Activated CD8-positive, alpha-beta memory T cell treated with anti-CD3 and anti-CD28 coated beads, Interleukin-2, amount 50 U/mL, for 4 hours (primary cell): ENCODE measurements at places on chromosomes 1 and 21.

DNA sequence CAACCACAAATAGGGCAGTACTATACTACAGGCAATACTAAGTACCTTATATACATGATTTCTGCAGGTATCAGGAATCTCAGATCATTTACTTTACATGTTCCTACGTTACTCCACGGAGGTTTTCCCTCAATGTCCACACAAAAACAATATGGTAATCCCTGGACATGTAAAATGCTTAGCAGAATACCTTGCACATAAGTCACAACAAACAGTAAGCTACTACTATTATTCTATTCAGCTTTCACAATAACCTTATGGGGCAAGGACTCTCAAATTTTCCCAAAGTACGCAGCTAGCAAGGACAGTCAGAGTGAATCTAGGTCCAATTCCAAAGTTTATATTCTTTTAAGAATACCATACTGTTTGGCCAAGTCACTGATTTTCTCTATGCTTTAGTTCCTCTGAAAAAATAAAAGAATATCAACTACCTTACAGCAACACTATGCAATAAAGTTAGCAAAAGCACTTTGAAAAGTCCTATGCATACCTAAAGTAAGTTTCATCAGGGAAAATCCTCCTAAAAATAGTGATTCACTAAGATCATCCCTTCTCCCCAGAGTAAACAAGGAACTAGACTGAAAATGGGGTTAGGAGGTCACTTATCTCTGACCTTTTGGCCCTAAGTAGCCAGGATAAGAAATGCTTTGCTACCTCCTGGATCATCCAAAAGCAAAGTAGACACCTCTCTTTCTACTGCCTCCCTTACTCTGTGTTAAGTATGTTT is 67.4 kb downstream of the LUZP1 start:
- DNase-seq = no peak

- DNase-seq = no peak
Observed at GRCh38 chr1:221515496-221515895, 226.4 kb downstream of the DUSP10 start.

- no peak for DNase-seq
Observed at GRCh38 chr1:23563755-23564374, 4.6 kb upstream of the ID3 start.

- DNase-seq = no peak
Observed at GRCh38 chr1:59814901-59815825, at the start of gene HOOK1. TSS of gene HOOK1 (plus strand) at chr1:59814949. CDS start at chr1:59815118, 169 bp downstream.

DNA sequence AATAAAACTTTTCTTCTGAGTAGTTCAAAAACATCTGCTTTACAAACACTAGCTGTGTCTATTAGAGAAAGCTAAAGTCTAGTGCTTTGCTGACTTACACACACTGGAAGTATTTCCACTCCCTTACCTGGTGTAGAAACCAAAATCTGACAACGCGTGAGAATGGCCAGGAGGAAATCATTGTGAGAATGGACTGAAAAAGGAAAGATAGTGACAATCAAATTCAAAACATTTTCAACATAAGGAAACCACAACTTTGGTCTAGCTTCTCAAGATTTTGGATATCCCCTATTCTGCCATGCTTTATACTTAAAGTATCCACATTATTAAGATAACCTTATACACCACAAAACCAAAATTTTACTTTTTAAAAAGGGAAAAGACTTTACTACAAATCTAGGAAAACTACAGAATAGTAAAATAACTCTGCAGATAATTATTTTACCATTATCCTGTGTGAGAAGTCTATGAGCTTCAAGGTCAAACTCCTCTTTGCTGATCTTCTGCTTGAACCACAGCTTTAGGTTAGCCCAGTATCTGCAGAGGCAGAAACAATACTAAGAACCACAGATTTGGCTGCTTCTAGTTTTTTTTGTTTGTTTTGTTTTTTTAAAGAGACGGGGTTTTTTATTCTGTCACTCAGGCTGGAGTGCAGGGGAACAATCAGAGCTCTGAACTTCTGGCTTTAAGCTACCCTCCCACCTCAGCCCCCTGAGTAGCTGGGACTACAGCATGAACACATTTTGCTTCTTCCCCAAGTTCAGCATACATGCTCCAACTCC is 6.6 kb downstream of the TADA1 start:
- no peak for DNase-seq

DNA sequence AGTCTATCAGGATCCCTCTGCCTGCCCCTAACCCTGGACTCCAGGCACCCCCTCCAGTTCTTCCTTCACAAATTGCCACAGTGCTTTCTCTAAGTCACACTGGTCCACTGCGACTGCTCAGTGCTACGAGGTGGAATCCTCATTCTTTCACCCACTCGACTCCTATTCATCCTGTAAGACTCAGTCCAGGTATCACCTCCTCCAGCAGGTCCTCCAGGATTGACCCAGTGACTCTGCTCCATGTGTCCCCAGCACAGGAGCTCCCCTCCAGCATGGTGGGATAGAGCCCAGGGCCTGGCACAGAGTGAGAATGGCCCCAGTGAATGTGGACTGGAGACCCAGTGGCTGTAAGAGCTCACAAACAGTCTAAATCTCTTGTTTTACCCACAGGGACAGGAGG is 45.5 kb upstream of the WNT4 start:
- no peak for DNase-seq

DNA sequence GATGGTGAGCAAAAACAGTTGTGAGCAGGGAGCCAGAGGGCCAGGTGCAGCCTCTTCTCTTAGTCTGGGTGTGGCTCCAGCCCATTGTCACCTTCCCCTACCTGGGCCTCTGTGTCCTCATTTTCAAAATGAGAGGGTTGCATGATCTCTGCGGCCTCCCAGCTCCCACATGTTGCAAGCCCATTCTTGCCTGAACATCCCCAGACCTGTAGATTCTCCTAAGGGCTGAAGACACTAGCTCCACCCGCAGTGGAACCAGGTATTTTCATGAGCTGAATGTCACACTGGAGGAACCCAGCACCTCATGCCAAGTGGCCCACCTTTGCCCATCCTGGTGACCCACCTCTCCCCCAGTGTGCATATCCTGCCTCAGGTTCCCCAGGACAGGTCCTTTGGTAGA is 12.3 kb downstream of the IKBKE start:
- no peak for DNase-seq

- no peak for DNase-seq
Observed at GRCh38 chr1:32703479-32704291, 1.1 kb upstream of the SYNC start.

GRCh38 chr1:201739492-201740085 is 89.4 kb upstream of the IPO9 start:
- DNase-seq = peak; percentile 56

DNA sequence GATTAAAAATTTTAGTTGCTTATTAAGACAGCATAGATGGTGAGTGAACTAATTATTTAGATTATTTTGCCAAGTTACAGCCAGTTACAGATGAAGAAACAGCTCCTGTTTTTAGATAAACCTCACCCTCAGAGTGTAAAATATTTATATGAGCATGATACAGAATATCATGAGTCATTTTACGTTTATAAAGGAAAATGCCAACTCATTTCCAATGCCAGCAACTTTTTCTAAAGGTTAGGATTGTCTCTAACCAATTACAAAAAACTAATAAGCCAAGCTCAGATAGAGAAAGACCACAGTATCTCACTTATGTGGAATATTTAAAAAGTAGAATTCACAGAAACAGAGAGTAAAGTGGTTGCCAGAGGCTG is 590.1 kb downstream of the LTN1 start:
- no peak for DNase-seq

GRCh38 chr1:68225781-68226180 is 6.5 kb downstream of the WLS start:
- DNase-seq = no peak

DNA sequence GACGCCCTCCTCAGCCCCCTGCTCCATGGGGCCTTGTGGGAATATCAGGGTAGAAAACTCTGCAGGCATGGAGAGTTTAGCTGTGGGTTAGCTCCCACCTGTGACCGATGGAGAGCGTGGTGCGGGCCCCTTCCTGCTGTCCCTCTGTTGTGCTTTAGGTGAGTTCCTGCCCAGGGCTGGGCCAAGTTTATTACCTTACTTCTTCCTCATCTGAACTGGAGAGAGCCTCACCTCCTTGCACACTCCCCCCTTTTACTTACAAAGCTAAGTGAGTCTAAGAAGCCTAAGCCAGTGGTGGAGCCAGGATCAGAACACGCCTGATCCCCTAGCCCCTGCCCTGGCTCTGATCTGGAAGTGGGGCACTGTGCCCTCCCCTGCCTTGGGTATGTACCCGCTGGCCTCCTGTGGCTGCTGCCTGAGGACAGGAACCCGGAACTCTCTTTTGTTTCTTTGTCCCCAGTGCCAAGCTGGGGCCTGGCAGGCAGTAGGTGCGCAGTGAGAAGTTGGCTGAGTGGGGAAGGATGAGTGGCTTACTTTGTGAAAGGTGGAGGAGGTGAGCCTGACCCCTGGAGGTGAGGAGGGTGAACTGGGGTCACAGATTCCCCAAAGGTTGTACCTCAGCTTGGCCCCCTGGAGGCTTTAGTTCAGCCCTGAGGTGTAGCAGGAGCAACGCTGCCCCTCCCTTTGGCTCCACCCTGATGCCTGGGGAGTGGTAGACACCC is 32.9 kb downstream of the ARHGEF10L start:
- no peak for DNase-seq

- DNase-seq = no peak
Observed at GRCh38 chr1:168654198-168654915, 74.6 kb downstream of the DPT start.

- DNase-seq = no peak
Observed at GRCh38 chr1:32786856-32787255, 30.3 kb downstream of the YARS1 start.

- no peak for DNase-seq
Observed at GRCh38 chr21:39217356-39218081, 34.3 kb upstream of the PSMG1 start.

DNA sequence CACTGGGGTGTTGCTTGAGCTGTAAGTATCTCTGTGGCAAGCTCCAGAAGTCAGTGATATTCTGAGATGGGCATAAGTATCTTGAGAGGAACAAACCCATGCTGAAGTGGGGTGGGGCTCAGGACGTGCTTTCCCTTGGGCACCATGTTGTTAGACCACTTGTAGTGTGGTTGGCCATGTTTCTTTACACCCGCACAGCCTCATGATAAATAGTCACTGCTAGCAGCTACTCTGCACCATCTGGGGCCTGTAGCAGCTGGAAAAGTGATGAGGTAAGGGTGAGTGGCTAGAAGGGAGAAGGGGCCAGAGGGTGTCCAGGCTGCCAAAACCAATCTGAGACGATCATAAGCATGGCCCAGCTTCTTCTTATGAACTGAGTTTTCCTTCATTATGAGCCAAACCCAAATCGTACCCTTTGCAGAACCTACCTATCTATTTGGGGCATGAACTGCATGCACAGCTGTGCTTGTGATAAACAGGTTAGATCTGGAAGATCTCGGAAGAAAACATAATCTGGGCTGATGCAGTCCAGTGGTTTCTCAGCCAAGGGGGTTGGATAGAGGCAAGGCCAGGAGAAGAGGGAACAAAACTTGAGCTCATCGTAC is 91.9 kb upstream of the IRF2BP2 start:
- no peak for DNase-seq

GRCh38 chr1:165279882-165280281 is 76.6 kb downstream of the LMX1A start:
- no peak for DNase-seq

DNA sequence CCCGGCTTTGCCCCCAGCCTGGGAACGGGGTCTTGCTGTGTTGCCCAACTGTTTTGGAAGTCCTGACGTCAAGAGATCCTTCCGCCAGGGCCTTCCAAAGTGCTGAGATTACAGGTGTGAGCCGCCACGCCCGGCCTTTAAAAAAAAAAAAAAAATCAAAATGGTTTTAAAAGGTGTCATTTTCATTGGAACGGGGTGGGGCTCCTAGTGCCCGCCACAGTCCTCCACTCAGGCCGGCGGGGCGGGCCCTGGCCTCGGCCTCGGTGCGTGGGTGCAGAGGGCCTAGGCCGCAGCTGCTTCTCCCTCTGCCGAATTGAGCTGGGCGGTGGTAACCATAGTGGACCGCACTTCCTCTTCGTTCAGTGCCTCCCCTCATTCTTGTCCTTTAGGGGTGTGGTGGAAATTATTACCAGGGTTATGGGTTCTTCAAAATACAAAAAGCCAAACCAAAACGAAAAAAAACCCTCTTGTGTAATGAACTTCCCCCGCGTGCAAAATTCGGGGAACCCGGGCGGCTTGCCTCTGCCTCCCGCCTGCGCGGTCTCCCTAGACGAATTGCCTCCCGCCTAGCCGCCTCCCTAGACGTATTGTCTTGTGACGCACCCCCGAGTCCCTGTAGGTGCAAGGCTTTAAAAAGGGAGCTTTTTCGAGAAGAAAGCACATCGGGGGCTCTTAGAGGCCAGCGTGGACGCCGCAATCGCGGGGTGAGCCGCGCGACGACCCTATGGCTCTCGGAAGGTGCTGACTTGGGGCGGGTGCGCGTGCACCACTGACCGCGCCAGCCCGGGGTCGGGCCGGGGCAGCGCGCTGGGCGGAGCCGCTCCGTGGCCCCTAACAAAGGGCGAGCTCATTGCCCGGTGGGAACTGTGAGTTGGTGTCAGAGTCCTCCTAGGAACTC is 10.5 kb upstream of the SPEN start:
- peak; percentile 67 for DNase-seq

DNA sequence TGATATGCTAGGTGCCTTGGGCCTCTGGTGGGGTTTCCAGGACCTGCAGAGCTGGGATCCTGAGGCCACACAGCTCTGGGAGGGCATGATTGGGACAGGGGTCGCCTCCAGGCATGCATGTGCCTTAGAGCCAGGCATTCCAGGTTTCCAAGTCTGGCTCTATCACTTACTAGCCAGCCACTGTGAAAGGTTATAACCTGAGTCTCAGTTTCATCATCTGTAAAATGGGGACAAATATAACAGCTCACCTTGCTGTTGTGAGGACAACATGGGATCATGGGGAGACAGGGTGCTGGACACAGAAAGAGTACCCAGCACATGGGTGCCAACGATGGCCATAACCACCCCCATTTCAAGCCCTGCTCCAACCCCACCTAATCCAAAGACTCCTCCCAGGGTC is 2.7 kb downstream of the CHI3L1 start:
- no peak for DNase-seq

GRCh38 chr1:222589462-222590302 is at the start of gene TAF1A:
TSS of gene TAF1A (minus strand) at chr1:222589933.
- DNase-seq = peak; percentile 81

- no peak for DNase-seq
Observed at GRCh38 chr1:4734791-4735190, 80.4 kb downstream of the AJAP1 start.

GRCh38 chr21:41816583-41817165 is 49.8 kb upstream of the RIPK4 start:
- peak; percentile 61 for DNase-seq

- no peak for DNase-seq
Observed at GRCh38 chr1:167003711-167004110, 14.6 kb downstream of the MAEL start.
